ENCODE measurements at places on chromosomes 16 and 17.
A peak's percentile ranks its signal among the peaks of the same experiment; 100 is the strongest.

DNA sequence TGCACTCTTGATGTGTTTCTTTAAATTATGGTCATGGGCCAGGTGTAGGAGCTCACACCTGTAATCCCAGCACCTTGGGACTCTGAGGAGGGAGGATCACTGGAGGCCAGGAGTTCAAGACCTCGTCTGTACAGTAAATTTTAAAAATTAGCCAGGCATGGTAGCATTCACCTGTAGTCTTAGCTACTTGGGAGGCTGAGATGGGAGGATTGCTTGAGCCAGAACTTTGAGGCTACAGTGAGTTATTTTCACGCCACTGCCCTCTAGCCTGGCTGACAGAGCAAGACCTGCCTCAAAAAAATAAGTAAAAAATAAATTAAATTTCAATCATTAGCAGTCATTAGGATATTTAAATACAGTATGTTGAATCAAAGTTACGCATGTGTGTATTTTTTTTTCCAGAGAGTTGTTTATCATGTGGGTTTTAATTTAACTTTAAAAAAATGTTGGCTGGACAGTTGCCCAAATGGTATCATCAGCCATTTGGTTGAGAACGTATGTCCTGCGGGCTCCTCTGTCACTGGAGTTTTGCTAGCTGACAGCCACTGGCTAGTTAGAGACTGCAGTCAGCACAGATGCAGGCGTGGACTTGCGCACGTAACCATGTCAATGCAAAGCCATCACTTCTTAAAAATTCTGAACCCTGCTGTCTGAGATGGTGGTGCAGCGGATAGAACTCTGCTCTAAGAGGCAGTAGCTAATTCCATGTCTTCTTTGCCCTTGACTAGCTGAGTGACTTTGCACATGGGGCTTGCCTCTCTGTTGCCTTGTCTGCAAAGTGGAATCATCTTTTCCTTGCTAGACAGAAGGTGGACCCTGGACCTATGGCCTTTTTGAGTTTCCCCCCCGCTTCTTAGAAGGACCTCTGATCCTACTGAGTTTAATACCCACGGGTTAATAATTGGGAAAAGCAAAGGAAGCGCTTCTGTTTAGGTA, 40.0 kb downstream of the MAPT start:
- DNase-seq = no peak

GRCh38 chr16:56609463-56609921, 1.1 kb downstream of the MT2A start:
- DNase-seq = peak; percentile 87

DNA sequence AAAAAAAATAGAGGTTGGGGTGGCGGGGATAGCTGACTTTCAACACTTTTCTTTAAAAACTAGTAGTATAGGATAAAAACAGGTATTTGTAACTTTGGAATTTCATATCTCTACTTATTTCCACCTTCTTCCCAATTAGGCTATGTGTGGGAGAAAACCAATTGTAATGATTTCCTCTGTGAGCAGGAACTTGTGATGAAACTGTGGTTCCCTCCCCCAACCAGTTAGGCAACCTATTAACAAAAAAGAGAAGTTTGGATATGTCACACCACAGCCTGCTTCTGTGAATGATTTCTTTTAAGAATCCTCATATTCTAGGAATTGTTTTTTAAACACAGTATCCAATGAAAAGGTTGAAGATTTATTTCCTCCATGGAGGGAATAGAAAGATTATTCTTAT, 1.9 kb downstream of the IGSF6 start:
- no peak for DNase-seq

GRCh38 chr17:3610523-3610922, 1.3 kb upstream of the TRPV1 start:
- no peak for DNase-seq

GRCh38 chr17:50394711-50395110, 2.6 kb downstream of the LRRC59 start:
- DNase-seq = no peak

GRCh38 chr17:34711646-34712045, 132.3 kb downstream of the TMEM132E start:
- DNase-seq = no peak

Data from activated CD4-positive, alpha-beta T cell treated with anti-CD3 and anti-CD28 coated beads, Interleukin-2, Interleukin-6, amounts not matched to agents 100 ng/mL and 50 ng/mL, durations not matched to agents 16 hours and 8 hours (primary cell).